CD14-positive monocyte (primary cell): ENCODE measurements at places on chromosomes 11 and 22.

GRCh38 chr11:27352781-27353180, 10.2 kb downstream of the CCDC34 start:
- no peak for DNase-seq

DNA sequence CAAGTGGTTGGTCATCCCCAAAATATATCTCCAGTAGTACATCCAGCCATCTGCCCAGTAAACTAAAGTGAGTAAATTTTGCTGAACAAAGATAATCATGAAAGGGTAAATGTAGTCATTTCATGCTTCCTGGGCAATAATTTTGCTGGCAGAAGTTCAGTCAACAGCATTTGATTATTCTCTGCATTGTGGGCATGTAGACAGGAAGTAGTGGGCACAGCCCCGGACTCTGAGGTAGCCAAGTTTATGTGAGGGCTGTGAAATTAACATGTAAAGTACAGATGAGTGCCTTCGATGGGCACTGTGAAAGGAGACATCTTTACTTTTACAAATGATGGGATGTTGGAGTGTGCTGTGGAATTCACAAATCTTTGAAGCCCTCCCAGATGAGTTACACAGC, 312.2 kb upstream of the MTNR1B start:
- DNase-seq = no peak

DNA sequence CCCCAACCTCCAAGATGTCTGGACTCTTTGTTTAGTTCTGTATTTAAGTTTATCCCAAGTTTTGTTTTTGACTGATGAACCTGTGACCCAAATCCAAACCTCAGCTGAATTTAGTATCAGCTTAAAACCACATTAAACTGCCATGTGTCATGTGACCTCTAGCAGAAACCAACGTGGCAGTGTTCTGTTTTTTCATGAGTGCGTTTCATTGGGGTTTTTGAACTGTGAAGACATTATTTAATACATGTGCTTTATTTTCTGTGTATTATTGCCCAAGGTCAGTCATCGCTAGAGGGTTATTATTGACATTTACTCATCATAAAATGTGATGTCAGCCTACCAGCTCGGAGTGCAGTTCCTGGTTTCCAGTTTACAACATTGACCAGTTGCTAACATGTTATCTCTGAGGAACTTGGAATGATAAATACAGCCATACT, 1.8 kb downstream of the TLCD5 start:
- no peak for DNase-seq

- no peak for DNase-seq
Observed at GRCh38 chr22:27345691-27346090, 455.9 kb downstream of the MN1 start.

- no peak for DNase-seq
Observed at GRCh38 chr11:77821349-77821851, 456 bp downstream of the AAMDC start.

DNA sequence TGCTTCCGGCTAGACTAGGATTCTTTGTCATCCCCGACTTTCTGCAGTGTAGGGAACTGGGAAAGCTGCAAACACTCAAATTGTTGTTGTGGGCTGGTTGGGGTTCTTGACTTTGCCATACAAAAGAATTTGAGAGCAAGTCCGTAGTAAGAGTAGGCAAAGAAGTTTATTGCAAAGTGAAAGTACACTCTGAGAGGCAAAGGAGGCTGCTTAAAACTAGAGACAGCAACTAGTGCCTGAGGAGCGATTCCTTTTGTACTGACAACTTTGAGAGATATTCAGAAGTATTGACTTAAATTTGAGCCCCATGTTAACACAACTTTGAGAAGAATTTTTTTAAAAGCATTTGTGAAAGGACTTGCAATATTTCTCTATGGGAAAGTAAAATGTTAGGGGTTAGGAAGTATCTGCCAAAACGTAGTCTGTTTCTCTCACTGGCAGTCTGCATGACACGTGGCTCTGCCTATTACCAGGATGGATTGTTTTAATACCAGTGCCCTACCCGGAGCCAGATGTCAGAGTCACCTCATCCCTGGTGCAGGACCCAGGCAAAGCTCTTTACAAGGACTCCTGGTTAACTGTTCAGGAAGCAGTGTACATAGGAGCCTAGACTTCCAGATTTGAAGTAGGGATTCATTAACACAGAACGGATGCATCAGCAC, 85.0 kb upstream of the CLPB start:
- no peak for DNase-seq

GRCh38 chr22:42848941-42849550, 8.0 kb downstream of the ARFGAP3 start:
- no peak for DNase-seq

GRCh38 chr11:10405865-10406592, 49.0 kb upstream of the AMPD3 start:
- DNase-seq = peak; percentile 87

DNA sequence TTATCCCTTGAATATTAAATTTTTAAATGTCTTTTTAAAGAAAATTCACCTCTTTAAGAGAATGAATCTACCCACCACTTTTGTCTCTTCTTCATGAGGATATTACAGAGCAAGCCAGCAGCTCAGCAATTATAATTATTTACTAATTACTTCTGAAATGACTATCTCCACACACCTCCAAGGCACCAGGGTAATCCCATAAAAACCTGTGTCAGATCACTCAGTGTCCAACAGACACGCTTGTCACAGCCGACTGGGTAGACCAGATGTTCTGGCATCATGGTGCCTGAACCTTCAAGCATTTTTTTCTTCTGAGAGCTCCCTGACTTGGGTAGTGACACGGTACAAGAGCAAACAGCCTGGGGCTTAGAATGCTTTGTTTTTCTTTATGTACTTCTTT, 61.4 kb downstream of the EFCAB6 start:
- DNase-seq = no peak

- no peak for DNase-seq
Observed at GRCh38 chr11:55658031-55658573, 3.9 kb upstream of the OR4C6 start.

DNA sequence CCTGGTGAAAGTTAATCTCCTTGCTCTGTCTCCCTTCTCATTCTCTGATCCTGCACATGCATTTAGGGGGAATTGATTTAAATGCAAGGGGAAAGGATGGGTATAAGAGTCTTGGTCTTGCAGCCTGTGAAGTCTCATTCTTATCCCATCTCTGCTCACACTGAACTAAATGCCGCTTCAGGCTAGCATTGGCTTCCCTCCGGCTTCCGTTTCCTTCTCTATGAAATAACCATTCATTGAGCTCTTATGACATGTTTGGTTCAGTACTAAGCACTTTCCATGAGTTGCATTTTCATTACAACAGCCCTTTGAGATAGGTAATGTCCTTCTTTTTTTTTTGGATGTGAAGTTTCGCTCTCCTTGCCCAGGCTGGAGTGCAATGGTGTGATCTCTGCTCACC, 5.6 kb downstream of the ZBTB16 start:
- DNase-seq = no peak

GRCh38 chr11:131662993-131663392, 292.6 kb downstream of the NTM start:
- no peak for DNase-seq

DNA sequence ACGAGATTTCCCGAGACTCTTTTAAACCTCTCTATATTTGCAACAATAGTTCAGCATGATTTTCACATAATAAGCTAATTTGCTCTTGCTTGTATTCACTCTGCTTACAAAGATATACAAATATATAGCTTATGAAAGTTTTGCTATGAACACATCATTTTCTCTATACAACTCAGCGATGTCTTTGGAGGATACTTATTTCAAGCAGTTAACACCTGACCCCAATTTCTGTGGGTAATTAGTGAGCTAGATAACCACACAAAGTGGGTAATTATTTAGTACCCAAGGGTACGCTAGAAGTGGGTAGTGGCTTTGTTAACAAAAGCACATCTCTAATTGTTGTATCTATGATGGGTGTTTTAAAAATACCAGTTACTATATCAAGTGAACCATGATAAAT, 12.3 kb downstream of the BLID start:
- DNase-seq = no peak

GRCh38 chr22:46774253-46774979, 12.0 kb downstream of the TBC1D22A start:
- DNase-seq = peak; percentile 93

GRCh38 chr11:64331569-64332371, 8.2 kb upstream of the CCDC88B start:
- DNase-seq = peak; percentile 94

GRCh38 chr11:11397036-11397415, 44.0 kb upstream of the CSNK2A3 start:
- DNase-seq = no peak

GRCh38 chr11:58289266-58289665, 21.2 kb upstream of the OR10W1 start:
- DNase-seq = no peak

GRCh38 chr11:75762885-75763284, 5.7 kb upstream of the DGAT2 start:
- DNase-seq = peak; percentile 80

- no peak for DNase-seq
Observed at GRCh38 chr22:30636226-30637077, 871 bp downstream of the SLC35E4 start.

GRCh38 chr11:118914987-118915386, 10.7 kb downstream of the BCL9L start:
- peak; percentile 72 for DNase-seq

- no peak for DNase-seq
Observed at GRCh38 chr11:49208006-49208721, at the start of gene FOLH1. Gene FOLH1, minus strand, starts transcription at chr11:49208602. Its CDS starts 193 bp downstream, at chr11:49208409.

GRCh38 chr11:7030836-7031235, 10.6 kb downstream of the NLRP14 start:
- DNase-seq = no peak

DNA sequence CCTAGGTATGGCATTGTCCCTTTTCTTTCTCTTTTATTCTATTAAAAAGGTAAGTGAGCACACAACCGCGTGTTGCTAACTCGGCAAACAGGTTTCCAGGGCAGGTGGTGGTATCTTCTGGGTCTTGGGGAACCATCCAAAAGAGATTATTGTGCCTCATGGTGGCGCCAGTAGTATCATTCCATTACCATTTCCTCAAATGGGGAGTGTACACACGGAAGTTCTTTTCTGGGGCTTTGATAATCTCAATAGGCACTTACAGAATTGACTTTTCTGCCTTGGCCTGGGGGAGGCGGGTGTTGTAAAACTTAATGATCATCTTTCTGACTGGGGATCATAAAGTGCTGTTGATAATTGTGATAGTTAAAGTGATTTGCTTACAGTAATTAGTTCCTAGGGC, 234.1 kb downstream of the KIRREL3 start:
- no peak for DNase-seq

- DNase-seq = peak; percentile 99
Observed at GRCh38 chr11:78290293-78291176, 101.8 kb downstream of the USP35 start.

GRCh38 chr11:119795231-119795630, 66.2 kb upstream of the NECTIN1 start:
- DNase-seq = no peak

DNA sequence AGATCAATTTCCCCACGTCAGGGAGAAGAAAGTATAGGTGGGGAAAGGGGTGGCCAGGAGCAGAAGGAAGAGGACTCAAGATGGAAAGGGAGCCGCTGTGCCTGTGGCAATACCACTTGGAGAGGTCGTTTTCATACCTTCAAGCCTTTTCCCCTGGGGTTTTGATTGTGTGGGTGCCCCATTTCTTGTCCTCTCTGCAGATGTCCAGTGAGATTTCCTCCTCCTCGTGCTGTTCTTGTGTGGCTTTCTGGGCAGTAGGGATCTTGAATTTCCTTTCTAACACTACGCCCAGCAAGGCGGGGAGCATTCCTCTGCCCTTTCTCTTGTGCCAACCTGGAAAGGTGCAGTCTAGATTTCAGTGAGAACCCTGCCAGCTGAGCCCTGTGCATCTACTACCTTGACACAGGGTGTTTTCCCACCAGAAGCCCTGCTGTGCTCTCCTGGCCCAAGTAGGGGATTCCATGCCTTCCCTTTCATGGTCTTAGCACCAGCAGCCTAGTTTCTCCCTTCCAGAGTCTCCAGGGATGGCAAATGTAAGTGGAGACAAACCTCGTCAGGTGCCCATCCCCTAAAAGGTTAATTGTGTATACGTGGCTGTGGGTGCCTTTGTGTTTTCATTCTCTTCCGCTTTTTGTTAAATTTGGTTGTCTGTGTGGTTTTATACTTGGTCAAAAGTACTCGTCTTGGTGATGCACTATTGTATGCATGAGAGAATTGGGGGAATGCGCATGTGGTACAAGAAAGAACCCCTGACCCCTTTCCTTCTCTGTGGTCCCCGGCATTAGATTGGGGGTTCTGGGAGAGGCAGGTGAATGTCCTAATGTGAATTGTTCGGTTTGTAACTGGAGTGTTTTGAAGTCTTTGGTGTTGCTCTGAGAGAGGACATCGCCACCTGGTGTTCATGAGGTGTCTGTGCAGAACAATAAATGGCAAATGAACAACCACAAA, 71.4 kb upstream of the MPEG1 start:
- DNase-seq = peak; percentile 65

GRCh38 chr22:30089655-30089974, 9.4 kb downstream of the HORMAD2 start:
- no peak for DNase-seq

- DNase-seq = no peak
Observed at GRCh38 chr11:19526119-19526518, 186.5 kb upstream of the NAV2 start.

DNA sequence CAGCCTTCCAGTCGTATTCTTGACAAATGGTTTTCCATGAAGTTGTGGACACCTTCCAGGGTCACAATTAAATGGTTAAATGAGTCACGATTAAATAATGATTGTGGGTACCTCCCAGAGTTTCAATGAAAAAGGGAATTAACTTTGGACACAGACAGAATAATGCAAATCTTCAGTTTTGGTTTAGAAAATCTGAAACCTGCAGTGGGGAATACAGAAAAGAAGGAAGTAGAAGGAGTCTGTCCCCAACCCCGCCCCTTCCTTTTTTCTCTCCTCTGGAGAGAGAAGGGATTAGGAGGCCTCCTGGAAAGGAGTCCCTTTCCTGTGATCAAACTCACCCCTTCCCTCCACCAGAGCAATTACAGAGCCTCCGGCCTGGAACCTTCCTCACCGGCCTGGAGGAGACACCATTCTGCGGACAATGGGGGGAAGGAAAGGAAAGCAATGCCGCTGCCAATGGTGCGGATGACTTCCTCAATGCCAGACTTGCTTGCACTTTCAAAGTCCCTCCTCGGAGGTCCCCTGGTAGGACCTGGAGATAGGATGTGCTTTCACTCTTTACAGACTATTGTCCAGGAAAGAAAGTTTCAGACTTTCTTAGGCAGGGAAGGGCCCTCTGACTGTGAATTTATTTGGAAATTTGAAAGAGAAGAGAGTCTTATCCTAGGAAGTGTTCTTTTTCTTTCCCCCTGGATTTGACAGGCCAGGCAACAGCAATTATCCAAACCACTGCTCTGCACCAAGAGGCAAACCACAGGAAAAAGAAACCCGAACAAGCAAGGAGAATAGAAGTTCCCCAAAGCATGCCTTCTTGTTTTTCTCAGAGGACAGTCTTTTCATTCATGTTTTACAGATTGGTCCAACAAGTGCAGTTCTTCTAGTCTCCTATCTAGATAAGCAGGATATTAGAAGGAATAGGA, 86.8 kb downstream of the PTPRJ start:
- DNase-seq = peak; percentile 56

GRCh38 chr11:119436093-119436492, 13.1 kb upstream of the THY1 start:
- DNase-seq = no peak
